ENCODE measurements at places on chromosomes 3 and 15.
A peak's percentile ranks its signal among the peaks of the same experiment; 100 is the strongest.

- peaks cover 22% of the 10 kb centered on the region for H3K27me3 ChIP-seq
- no peaks in the 10 kb centered on the region for H3K36me3 ChIP-seq
- no peak overlapping the region for H3K27ac ChIP-seq
- DNase-seq = no peak
- no peaks in the 10 kb centered on the region for H3K4me1 ChIP-seq
- H3K4me3 ChIP-seq = no peak overlapping the region
Observed at GRCh38 chr3:156317462-156318074, 197.2 kb downstream of the KCNAB1 start.

DNA sequence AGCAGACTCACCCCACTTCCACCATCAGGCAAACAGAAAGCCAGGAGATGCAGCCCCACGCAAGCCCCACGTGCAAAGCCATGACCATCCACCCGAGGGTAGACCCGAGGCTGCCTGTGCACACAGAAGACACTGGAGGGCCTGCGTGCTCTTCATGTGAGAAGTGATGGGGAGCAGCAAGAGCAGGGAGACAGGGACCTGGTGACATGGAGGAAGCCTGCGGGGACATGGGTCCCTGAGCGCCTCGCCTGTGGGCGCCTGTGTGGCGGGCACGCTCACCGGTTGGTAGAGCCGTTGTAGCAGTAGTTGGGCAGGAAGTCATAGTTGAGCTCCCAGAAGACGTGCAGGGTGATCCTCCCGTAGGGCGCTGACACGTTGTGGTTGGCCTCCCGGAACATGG, 65.0 kb downstream of the NIPA2 start:
- no peak overlapping the region for H3K4me3 ChIP-seq
- H3K27ac ChIP-seq = no peak overlapping the region
- H3K4me1 ChIP-seq = no peaks in the 10 kb centered on the region
- H3K27me3 ChIP-seq = no peaks in the 10 kb centered on the region
- peaks cover 19% of the 10 kb centered on the region for H3K36me3 ChIP-seq

- H3K4me1 ChIP-seq = no peaks in the 10 kb centered on the region
- DNase-seq = no peak
- no peak overlapping the region for H3K27ac ChIP-seq
- no peak overlapping the region for H3K4me3 ChIP-seq
- peaks cover 2% of the 10 kb centered on the region for H3K27me3 ChIP-seq
Observed at GRCh38 chr3:123780656-123781055, 103.5 kb downstream of the MYLK start.

DNA sequence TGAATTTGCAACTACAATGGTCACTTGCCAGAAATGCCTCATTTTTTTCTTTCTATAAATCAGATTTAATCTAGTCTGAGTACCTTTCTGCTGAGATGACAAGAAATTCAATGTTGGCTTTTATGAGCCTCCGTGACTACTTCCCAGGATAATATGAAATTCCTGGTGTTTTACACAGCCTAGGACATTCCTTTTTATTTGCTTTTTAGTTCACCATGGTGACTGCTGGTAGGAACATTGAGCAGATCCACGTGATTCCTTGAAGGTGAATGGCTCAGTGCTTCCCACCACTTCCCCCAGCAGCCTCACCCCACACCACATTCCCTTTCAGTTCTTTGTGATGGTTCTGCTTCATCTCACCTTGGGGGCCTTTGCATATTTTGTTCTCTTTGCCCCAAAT, 4.3 kb upstream of the NPTN start:
- no peak for DNase-seq
- no peak overlapping the region for H3K4me3 ChIP-seq

DNA sequence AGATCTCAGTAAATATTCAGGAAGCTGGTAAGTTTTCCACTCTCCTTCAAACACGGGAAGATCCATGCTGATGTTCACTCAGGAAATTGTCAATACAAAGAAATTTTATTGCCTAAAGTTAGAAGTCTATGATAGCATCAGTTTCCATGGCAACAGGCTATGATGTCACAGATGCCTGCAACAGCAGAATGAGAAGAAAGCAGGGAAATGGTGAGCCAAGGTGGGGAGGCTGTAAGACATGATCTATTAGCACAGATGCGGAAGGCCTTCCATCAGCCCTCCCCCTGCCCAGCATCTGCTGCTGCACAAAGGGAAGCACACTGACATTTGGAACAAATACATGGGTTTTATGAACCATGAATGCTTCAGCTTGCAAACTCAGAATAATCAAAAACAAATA, 28.6 kb downstream of the EPHB1 start:
- no peak overlapping the region for H3K27ac ChIP-seq
- DNase-seq = no peak
- peaks cover 8% of the 10 kb centered on the region for H3K27me3 ChIP-seq
- H3K36me3 ChIP-seq = no peaks in the 10 kb centered on the region
- H3K4me1 ChIP-seq = no peaks in the 10 kb centered on the region
- no peak overlapping the region for H3K4me3 ChIP-seq

- H3K27me3 ChIP-seq = no peaks in the 10 kb centered on the region
- H3K4me1 ChIP-seq = peaks cover 11% of the 10 kb centered on the region
- DNase-seq = no peak
- H3K4me3 ChIP-seq = no peak overlapping the region
- H3K36me3 ChIP-seq = no peaks in the 10 kb centered on the region
- no peak overlapping the region for H3K27ac ChIP-seq
Observed at GRCh38 chr3:196440041-196440537, 7.9 kb upstream of the UBXN7 start.

GRCh38 chr3:122403489-122403888, 12.4 kb downstream of the WDR5B start:
- DNase-seq = no peak
- H3K4me3 ChIP-seq = no peak overlapping the region
- H3K4me1 ChIP-seq = peaks cover 5% of the 10 kb centered on the region

- no peaks in the 10 kb centered on the region for H3K4me1 ChIP-seq
- DNase-seq = no peak
- no peak overlapping the region for H3K27ac ChIP-seq
- no peak overlapping the region for H3K4me3 ChIP-seq
- H3K27me3 ChIP-seq = peaks cover 48% of the 10 kb centered on the region
Observed at GRCh38 chr3:186679151-186679550, 13.3 kb downstream of the HRG start.

GRCh38 chr3:49411535-49411967, 225 bp downstream of the RHOA start:
- H3K4me1 ChIP-seq = peaks cover 60% of the 10 kb centered on the region
- peak overlapping the region; percentile 94 for H3K4me3 ChIP-seq
- peak overlapping the region; percentile 95 for H3K27ac ChIP-seq
- DNase-seq = peak; percentile 90
- peaks cover 2% of the 10 kb centered on the region for H3K27me3 ChIP-seq
- H3K36me3 ChIP-seq = peaks cover 40% of the 10 kb centered on the region

GRCh38 chr3:112779558-112780480, 66.8 kb downstream of the CD200R1L start:
- H3K27me3 ChIP-seq = peaks cover 10% of the 10 kb centered on the region
- no peak overlapping the region for H3K4me3 ChIP-seq
- no peak overlapping the region for H3K27ac ChIP-seq

DNA sequence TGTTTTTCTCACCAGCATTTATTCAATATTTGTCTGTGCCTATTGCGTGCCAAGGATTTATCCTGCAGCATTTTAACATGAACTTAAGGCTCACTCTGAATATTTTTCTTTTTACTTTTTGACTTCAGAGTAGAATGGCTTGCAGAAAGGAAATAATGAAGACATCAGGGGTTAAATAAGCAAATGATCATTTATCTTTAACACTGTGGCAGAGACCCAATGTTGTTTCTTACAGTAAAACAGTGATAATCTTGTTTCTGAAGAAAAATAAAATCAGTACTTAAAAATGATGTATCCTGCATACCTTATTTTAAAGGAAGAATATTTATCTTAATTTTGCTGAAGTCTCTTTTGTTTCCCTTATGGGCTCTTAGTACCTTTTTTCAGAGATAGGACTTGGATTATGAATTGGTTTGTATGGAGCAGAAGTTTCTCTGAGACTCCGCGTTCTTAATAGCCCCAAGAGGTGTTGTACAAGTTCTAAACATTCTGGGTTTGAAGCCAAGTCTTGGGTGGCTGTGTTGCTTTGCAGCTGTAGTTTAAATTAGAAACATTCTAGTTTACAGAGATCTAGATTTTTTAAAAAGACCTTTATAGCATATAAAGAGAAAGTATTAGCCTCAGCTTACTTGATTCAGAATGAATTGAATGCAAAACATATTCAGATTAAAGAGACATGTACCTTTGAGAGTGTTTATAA, 40.5 kb downstream of the COL6A6 start:
- peaks cover 2% of the 10 kb centered on the region for H3K27me3 ChIP-seq
- no peak for DNase-seq
- no peaks in the 10 kb centered on the region for H3K4me1 ChIP-seq
- H3K36me3 ChIP-seq = no peaks in the 10 kb centered on the region
- H3K4me3 ChIP-seq = no peak overlapping the region

DNA sequence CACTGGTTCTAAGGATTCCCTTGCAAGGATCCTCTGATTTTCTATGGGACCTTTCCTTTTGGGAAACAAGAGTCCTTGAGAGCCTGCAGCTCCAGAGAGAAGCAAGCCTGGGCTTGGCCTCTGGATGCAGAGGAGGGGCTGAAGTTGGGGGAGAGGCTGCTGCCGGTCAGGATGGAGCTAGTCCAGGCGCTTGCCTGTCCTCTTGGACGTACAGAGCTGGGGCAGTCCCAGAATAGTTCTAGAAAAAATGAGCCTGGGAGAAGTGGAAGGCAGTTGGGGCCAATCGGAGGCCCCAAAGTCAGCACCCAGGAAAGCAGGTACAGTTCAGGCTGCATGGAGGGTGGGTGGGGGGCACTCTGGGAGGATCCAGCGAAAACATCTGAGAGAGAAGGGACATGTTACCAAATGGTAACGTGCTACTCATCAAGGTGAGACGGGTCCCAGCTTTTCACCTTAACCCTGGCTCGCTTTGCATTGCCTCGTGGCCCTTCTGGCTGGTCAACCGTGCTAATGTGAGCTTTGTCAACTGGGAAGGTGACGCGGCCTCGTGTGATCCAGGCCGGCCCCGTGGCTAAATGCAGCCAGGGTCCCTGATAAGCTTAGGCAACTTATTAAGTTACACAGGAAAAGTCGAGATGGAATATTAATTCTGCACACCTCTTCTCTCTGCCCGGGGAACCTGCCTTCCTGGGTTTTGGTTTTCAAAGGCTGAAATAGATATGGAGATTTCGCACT, 38.7 kb upstream of the MAGEF1 start:
- H3K36me3 ChIP-seq = no peaks in the 10 kb centered on the region
- peaks cover 5% of the 10 kb centered on the region for H3K4me1 ChIP-seq
- DNase-seq = no peak
- H3K27me3 ChIP-seq = peaks cover 4% of the 10 kb centered on the region

DNA sequence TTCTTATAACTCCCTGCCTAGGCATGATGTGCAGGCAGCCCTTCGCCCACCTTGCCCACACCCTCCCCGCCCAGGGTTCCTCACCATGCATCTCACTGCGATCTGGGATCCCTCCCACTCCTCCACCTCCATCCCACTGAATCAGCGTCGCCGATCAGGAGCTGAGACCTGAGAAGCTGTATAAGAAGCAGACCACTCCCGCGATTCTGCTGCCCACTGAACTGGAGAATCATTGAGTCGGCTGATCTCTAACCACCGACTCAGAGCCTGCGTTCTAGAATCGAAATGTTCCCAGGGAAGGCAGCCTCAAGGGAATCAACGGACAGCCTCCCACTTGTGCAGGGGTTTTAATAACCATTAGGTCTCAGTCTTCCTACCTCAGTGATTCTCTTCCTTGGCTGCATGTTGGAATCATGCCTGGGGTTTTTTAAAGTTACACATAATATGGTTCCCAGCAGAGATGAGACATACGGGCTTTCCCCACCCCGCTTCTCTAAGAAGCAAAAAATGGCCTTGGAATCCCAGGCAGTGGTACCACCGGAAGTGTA, 60.2 kb downstream of the TMEM44 start:
- peaks cover 14% of the 10 kb centered on the region for H3K4me1 ChIP-seq
- peaks cover 26% of the 10 kb centered on the region for H3K27me3 ChIP-seq
- no peak for DNase-seq
- H3K36me3 ChIP-seq = no peaks in the 10 kb centered on the region
- H3K27ac ChIP-seq = no peak overlapping the region
- no peak overlapping the region for H3K4me3 ChIP-seq

- H3K4me1 ChIP-seq = peaks cover 30% of the 10 kb centered on the region
- no peak overlapping the region for H3K27ac ChIP-seq
- peak; percentile 90 for DNase-seq
- peak overlapping the region; percentile 64 for H3K4me3 ChIP-seq
Observed at GRCh38 chr3:143121241-143122088, 1.9 kb downstream of the CHST2 start.

DNA sequence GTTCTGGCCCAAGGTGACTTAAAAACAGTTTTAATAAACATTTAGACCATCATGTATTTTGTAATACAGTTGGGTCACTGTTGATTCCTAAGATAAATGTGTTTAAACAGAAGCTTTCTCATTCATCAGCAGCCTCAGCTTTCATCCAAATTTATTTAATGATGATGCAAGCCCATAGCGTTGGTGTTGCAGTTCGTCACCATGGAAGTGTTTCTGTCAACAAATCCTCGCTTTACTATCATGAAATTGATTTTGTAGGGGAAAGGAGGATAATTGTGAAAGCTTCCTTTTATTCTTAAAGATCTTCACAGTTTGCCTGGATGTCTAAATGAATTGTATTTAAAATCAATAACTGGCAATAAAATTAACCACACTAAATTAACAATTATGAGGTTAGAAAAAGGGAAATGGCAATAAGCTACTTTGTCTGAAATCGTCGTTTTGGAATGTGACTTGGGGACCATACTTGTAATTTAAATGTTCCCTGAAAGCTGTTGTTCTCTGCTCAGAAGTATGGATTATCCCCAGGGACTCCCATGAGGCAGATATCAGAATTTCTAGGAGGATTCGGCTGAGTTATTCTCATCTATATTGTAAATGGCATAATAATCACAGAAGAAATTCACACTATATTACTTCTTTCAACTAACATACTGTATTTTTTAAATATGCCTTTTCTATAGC, 29.0 kb downstream of the CMSS1 start:
- H3K4me3 ChIP-seq = no peak overlapping the region
- no peak overlapping the region for H3K27ac ChIP-seq
- H3K27me3 ChIP-seq = no peaks in the 10 kb centered on the region
- peaks cover 3% of the 10 kb centered on the region for H3K36me3 ChIP-seq

- no peak overlapping the region for H3K27ac ChIP-seq
- no peaks in the 10 kb centered on the region for H3K27me3 ChIP-seq
- H3K36me3 ChIP-seq = peaks cover 26% of the 10 kb centered on the region
- H3K4me1 ChIP-seq = peaks cover 4% of the 10 kb centered on the region
Observed at GRCh38 chr3:17094551-17094950, 209.8 kb downstream of the PLCL2 start.

- H3K4me1 ChIP-seq = peaks cover 2% of the 10 kb centered on the region
- no peaks in the 10 kb centered on the region for H3K36me3 ChIP-seq
- no peak for DNase-seq
Observed at GRCh38 chr15:69997813-69998212, 99.9 kb downstream of the TLE3 start.

GRCh38 chr3:62884096-62884870, 9.1 kb upstream of the CADPS start:
- no peaks in the 10 kb centered on the region for H3K36me3 ChIP-seq
- no peak for DNase-seq
- H3K4me1 ChIP-seq = no peaks in the 10 kb centered on the region
- no peak overlapping the region for H3K4me3 ChIP-seq
